GDM1 (cell line): ENCODE measurements at places on chromosomes 4 and X.

GRCh38 chrX:145821898-145822571, 4.4 kb downstream of the SLITRK2 start:
- DNase-seq: no peak

DNA sequence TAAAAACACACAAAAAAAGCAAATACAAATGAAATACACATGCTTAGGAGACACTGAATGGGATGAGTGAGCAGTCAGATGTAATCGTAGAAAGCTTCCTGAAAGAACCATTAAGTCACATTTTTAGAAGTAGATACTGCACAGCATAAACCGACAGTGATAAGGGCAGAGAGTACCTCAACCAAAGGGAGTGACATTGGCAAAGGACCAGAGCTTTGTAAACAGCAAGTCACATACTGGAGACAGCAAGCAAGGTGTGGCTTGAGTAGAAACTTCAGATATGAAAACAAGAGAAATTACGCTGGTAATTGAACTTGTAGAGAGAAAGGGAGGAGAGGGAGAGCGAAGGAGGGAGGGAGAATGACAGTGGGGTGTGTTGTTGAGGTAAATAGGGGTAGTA, 92.0 kb downstream of the CHRDL1 start:
- DNase-seq: no peak

- no peak for DNase-seq
These were observed 24.3 kb downstream of the UPF3B start for GRCh38 chrX:119828446-119828845.

DNA sequence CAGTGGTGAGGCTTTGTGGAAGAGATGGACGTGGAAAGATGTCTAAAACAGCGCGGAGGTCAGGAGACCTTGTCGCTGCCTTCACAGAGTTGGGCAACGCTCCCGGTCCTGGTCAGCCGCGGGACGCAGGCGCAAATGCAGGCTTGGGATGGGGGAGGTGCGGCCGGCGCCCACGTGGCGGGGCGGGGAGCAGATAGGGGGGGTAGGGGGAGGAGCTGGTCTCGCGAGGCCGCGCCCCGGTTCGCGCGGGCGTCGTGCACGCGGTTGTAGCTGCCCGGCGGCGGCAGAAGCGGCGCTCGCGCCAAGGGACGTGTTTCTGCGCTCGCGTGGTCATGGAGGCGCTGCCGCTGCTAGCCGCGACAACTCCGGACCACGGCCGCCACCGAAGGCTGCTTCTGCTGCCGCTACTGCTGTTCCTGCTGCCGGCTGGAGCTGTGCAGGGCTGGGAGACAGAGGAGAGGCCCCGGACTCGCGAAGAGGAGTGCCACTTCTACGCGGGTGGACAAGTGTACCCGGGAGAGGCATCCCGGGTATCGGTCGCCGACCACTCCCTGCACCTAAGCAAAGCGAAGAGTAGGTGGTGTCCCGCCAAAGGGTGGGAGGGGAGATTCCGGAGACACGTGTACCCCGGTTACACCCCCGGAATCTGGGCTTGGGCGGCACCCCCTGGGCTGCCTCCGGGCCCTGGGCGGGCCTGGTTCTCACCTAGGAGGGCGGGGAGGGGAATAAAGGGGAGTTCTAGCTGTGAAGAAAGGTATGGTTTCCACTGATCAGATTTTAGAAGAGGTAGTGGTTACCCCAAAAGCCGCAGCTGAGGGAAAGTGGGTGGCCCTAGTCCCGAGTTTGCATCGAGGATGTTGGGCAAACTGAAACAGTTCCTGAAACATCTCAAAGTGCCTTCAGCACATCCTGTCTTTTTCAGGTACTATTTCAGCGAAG, at the start of gene PRDX4:
Gene PRDX4, plus strand, starts transcription at position 255 of the 939 bp plus-strand sequence. Its CDS starts 78 bp downstream, at position 333.
- DNase-seq: peak; percentile 78

- no peak for DNase-seq
These were observed 48.2 kb downstream of the EVC2 start for GRCh38 chr4:5660185-5660584.

DNA sequence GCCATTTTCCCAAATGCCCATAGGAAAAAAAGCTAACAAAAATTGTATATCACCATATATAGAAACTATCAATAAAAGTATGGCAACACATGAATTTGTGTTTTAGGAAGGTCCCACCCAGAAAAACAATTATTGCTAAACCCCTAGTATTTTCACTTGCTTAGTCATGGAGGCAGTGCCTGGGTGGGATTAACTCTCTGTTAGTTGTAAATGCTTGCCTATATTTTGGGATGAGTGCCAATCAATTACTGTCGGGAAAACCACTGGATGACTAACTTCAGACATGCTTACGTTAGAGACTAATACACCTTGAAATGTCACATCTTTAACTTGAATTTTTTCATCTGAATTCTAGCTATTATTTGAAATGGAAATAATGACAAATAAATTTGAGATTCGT, 33.9 kb downstream of the TMPRSS11A start:
- no peak for DNase-seq
